ENCODE measurements at places on chromosomes 1 and 21.

DNA sequence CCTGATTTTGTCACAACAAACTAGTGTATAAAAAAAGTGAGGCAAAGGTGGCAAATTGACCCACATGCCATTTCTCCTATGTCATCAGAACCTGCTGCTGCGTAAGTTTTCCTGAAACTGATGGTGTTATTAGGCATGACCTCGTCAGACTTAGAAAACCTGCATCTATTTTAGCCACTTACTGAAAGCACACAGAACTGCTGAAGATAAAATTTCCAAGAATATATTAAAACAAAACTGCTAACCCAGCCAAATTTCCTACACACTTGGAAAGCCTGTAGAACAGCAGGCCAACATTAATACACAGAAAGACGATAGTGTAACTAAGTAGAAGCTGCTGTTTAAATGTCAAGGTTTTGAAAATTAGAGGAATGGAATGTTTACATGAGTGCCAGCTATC, 674.5 kb upstream of the CXADR start:
- DNase-seq = peak; percentile 53

DNA sequence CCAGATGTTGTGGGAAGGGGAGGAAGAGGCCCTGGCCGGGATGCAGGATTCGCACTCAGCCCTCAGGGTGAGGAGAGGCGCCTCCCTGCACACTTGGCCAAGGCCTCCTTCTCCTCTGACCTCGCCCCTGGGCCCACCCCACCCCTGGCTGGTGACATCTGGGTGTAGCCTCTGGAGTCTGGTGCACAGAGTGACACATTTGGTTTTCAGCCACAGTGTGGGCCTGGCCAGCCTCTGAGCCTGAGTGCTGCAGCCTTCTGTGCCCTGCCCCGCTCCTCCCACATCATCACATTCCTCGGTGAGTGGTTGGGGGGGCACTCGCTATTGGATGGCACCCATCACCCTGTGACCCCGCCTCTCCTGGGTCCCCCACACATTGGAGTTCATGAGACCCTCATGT, 45.8 kb downstream of the PRDM16 start:
- no peak for DNase-seq

- peak; percentile 24 for DNase-seq
Measured at GRCh38 chr21:26067836-26068594, 102.6 kb downstream of the APP start.

GRCh38 chr1:201213926-201214325, 23.3 kb downstream of the IGFN1 start:
- DNase-seq = no peak

GRCh38 chr1:3283849-3284248, 170.6 kb upstream of the ARHGEF16 start:
- DNase-seq = no peak

GRCh38 chr1:150804671-150805070, 3.4 kb downstream of the CTSK start:
- no peak for DNase-seq

GRCh38 chr21:28489162-28489561, 503.5 kb downstream of the LTN1 start:
- no peak for DNase-seq

DNA sequence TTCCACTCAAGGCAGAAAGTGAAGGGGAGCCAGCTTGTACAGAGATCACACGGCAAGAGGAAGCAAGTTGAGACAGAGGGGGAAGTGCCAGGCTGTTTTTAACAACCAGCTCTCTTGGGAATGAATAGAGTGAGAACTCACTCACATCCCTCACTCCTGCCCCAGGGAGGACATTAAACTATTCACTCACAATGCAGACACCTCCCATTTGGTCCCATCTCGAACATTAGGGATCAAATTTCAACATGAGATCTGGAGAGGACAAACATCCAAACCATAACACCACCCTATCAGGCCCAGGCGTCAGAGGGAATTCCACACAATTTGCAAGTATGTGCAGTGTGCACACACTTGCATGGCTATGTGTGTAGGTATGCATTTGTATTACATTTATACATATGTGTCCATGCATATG, 62.7 kb downstream of the DMAP1 start:
- DNase-seq = peak; percentile 10

DNA sequence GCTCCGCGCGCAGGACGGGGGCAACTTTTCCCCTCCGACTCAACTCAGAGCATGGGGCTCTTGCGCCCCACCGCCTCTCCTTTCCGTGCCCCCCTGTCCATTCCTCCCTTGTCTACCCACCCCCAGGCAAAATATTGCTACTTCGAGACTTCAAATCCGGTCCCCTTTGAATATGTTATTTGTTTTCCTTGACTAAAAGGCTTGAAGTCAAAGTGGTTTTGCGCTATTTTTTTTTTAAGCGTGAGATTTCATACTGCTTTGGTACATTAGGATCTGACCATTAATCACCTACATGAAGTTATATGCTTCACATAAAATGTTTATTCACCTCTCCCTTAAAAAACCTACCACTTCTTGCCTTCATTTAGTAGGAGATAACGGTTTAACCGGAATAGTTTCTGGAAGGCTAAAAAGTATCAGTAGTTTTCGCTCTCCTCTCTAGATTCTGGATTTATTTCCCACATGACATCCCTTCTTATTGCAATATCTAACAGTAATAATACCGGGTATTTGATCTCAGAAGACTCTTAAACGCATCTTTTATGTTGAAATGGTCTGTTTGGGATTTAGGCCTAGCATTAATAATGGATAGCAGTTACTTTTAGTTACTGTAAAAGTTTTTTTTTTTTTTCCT, 1.6 kb downstream of the NFIA start:
- DNase-seq = no peak

DNA sequence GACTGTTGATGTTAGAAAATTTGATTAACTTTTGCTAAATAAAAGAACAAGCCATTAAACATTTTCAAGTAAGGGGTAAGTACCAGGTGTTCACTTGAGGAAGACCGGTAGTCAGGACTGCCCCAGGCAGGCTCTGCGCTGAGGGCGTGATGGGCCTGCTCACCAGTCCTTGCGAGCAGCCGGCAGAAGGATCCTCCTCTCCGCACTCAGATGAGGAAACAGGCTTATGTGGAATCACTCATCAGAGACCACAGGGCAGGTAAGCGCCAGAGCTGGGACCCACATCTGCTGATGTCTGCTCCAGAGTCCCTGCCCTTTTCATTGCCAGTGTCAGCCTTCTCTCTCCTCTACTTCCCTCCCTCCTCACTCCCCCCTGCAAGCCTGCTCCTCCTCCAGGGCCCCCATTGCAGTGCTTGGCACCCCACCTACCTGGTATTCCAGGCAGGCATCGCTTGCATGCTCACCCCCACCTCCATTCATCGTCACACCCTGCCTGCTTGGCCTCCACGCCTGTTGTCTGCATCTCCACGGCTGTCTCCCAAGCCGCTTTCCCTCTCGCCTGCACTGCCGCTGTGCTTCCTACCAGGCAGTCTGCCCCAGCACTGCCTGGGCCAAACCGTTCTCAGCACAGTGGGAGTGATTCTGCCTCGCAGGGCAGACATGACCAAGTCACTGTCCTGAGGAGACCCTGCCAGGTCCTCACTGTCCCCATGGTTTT, 24.7 kb upstream of the KDM4A start:
- DNase-seq = no peak

DNA sequence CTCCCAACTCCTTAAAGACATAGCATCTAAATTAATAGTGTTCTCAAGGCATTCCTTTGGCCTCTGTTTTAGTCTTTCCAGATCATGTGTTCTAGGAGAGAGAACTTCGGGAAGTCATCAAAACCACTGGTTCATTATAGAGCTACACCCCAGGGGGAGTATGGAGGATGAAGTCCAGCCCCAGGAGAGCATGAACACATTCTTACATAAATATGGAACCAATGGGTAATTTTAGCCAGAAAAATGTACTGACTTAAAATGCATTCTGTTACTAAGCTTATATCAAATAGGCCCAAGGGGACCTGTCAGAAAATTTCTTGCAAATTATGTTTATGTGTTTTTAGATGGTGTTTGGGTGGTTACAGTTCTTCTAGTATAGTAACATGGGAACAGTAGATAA, 165.2 kb downstream of the NTMT2 start:
- DNase-seq = no peak

DNA sequence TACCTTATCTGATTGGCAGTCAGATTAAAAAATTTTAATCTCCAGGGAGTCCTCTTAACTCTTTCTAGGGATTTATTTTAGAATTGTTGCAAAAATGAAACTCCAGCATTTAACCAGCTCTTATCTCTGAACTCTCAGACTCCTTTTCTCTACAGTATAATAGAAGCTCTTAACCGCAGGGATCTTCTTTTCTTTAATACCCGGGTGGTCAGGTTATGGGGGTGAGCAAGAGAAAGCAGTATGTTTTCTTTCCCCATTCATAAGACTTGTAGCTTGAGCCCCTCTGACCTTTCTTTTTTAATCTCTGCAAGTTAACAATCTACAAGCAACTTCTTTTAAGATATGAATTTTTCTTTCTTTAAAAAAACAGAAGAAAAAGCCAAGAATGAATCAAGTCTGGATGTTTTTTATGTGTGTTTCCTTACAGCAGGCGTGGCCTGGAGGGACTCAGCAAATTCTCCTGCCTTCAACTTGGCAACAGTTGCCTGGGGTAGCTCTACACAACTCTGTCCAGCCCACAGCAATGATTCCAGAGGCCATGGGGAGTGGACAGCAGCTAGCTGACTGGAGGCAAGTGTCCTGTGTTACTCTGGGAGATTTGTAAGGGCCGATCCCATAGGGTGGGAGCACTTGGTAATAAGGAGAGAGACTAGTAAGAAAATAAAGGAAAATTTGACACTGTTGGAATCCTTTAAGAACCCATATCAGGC, 13.4 kb upstream of the OLFML3 start:
- no peak for DNase-seq

DNA sequence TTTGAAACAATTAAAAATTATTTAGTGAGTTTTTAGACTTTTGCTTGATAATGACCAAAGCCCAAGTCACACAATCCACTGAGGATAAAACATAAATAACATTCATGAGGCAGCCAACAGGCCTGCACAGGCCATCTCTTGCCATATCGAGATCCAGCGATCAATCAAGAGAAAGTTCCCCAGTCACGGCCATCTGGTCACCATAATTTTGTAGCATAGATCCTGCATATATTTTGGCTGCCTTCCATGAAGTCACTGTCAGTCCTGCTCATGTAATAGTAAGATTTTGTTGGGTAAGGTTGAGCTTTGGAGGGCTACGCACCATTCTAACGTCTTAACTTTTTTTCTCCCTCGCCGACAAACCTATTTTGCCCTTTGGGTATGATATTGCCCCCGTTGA, 17.5 kb downstream of the KPNA6 start:
- no peak for DNase-seq

GRCh38 chr21:42677339-42678321, 24.2 kb downstream of the PDE9A start:
- DNase-seq = no peak

- DNase-seq = no peak
Measured at GRCh38 chr1:23751050-23751814, 8.0 kb downstream of the ELOA start.
